ENCODE measurements at places on chromosomes 7 and 10.

GRCh38 chr10:112314822-112315474 is 31.7 kb downstream of the TECTB start:
- peak; percentile 67 for DNase-seq

DNA sequence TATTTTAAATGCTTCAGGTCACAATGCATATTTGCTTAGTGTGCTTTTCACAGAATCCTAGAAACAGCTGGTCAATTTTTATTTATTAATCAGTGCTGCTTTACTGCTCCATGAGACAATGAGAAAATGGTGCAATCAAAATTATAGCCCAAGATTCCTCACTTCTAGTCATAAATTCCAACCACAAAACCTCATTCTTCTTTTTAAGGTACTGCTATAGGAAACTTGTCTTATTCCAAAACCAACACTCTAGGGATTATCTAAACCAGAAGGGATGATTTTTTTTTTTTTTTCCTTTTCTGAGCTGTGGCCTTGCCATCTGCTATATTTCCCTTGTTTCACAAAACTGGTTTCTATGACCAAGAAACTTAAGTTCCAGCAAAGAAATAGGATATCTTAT is 64.0 kb upstream of the SEMA3A start:
- no peak for DNase-seq

GRCh38 chr7:148623586-148624282 is 33.2 kb downstream of the C7orf33 start:
- DNase-seq: peak; percentile 37

DNA sequence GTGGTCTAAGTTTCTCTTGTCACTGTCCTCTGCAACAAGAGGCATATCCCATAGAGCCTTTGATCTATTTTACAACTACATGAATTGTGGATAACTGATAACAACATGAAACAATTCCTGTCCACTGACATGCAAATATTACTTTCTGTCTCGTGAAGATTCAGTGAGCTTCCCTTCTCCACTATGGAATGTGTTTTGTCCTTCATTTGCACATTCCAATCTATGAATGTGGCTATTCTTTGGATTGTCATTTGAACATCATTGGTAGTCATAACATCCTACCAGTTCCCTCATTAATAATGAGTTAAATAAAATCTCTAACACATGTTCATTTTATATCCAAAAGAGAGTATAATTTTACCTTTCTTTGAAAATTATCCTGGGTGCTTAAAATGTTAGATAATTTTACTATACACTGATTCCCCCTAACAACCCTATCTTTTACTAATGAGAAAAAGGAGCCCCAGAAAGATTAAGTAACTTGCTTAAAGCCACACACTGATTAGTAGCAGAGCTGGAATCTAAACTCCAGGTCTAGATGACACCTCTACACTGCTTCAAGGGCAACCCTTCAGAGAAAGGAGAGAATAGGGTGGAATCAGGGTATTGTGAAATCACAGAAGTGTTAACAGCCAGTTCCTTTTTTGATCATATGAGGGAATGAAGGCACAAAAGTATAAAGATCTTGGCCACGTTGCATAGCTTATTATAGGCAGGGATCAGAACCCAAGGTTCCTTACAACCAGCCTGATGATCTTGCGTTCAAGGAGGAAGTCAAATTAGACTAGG is 39.1 kb downstream of the PDE1C start:
- DNase-seq: no peak

- no peak for DNase-seq
These were observed 180.0 kb upstream of the GHITM start for GRCh38 chr10:83959328-83959727.
